ENCODE measurements at places on chromosomes 3 and 15.
A peak's percentile ranks its signal among the peaks of the same experiment; 100 is the strongest.

- peak; percentile 75 for DNase-seq
Observed at GRCh38 chr3:120144267-120144666, 50.0 kb upstream of the GSK3B start.

GRCh38 chr3:195770081-195770840 is 41.5 kb downstream of the MUC4 start:
- DNase-seq = no peak

- DNase-seq = peak; percentile 51
Observed at GRCh38 chr15:50653156-50653743, 33.3 kb downstream of the TRPM7 start.

- DNase-seq = no peak
Observed at GRCh38 chr15:67082007-67082536, 16.7 kb downstream of the SMAD3 start.

DNA sequence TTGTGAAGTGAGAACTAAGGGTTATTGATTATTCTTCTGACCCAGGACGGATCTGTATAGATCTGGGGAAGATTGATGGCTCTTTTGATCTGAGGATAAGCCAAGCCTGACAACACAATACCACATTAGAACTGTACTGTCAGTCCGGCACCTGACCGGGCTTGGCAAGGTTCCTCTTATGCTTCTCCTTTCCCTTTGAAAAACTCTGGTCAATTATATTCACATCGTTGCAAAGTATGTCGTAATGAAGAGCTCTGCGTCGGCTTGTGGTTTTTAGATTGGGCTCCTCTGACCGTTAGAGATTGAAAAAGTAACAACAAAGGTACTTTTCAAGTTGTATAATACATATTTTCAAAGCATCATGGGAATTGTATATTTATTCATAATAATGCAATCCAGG is 389.8 kb downstream of the NR2F2 start:
- DNase-seq = no peak

- peak; percentile 6 for DNase-seq
Observed at GRCh38 chr3:102400142-102400541, 34.7 kb upstream of the ZPLD1 start.

- no peak for DNase-seq
Observed at GRCh38 chr3:43632986-43633385, 11.2 kb upstream of the ANO10 start.

DNA sequence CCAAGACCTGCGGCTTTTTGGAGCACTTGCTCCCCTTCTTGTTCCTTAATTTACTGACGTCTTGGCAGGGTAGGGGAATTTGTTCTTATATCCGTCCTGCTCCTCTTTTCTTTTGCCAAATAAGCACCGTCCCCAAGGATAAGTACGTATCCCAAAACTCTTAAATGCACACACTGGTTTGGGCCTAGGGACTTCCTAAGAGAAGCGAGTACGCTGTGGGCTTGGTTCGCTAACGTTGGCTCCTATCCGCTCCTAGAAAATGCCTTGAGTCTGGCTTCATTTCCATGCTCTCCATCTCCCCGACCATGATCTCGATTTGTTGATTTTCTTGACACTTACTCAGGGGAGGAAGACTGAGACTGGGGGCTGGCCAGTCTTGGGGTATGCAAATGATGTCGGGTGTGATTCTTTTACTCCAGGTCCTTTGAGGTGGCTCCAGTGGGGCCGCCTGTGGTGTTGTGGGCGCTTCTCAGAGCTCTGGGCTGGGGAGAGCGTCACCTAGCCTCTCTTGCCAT is 1.3 kb downstream of the MYRIP start:
- DNase-seq = no peak

DNA sequence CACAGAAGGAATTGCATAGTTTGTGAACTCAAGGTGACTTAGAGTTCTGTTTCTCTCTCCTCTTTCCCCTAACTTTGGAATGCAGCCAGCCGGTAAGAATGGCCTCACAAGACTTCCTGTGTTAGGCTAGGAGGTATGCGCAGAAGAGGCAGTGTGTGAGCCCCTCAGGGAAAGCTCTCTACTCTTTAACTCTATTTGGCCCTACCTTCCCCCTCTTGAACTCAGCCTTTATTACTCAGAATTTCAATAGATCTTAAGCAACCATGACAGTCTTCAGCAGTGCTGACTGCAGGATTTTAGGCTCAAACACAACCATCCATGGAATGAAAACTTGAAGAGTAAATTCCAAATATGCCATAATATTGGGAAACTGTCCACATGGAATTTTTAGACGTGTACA is 209.5 kb downstream of the DTWD1 start:
- DNase-seq = peak; percentile 54

GRCh38 chr3:37945807-37946530 is 44.6 kb upstream of the VILL start:
- peak; percentile 45 for DNase-seq

DNA sequence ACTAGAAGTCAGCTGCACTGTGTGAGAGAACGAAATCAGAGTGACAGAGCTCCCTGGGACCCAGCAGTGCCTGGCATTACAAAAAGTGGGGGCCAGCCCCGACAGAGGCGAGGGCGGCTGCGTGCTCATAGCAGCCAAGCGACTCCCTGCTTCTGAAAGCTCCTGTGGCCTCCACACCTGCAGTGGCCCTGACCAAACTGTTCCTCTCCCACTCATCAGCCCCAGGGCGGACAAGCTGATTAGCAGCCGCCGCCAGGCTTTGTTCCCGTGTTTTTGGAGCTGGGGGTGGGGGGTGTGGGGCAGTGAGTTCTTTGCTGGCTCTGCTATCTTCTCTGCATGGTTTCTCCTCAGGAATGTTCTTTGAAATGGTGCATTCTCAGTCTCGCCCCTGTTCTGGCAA is 58.1 kb downstream of the DGKG start:
- no peak for DNase-seq

DNA sequence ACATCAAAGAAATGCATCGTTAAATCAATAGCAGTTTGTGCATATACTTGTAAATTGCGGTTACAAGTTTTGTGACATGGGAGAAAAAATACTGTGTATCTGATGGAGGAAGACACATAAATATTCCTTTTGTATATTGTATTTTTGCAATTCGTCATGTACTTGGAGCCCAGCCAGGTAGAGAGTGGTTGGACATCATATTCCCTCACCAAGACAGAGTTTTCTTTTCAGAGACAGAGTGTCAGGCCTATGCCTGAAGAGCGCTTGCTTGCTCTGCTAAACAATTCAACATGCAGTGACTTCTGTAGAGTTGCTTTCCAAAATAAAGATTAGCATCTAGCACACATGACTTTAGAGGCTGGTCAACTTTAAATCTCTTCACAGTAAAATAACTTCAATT is 24.8 kb upstream of the MEIS2 start:
- no peak for DNase-seq

DNA sequence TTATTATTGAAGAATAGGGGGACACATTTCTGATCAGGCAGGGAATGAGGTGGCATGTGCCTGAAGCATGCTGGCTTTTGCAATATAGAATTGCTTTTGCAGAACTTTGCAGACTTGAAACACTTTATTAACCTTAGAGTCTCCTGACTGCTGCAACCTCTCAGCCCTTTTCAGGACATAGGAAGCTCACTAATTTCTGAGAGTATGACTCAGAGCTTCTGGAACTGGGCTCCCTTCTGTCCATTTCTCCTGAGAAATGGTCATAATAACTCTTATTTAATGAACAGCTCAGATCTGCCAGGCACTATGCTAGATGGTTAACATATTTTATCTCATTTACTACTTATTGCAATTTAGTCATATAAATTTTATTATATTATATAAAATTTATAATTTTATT is 38.6 kb upstream of the DGKG start:
- DNase-seq = peak; percentile 27

GRCh38 chr3:32202496-32202895 is 36.0 kb upstream of the CMTM8 start:
- no peak for DNase-seq

DNA sequence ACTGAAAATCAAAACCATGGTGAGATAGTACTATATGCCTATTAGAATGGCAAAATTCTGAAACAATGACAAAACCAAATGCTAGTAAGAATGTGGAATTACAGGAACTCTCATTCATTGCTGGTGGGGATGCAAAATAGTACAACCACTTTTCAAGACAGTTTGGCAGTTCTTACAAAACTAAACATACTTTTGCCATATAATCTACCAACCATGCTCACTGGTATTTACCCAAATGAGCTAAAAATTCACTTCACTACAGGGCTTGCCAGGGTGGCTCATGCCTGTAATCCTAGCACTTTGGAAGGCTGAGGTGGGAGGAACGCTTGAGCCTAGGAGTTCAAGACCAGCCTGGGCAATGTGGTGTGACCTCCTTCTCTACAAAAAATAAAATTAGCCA is 40.0 kb downstream of the MYO9A start:
- DNase-seq = no peak

GRCh38 chr3:65200310-65200970 is 512.6 kb upstream of the ADAMTS9 start:
- DNase-seq = no peak

DNA sequence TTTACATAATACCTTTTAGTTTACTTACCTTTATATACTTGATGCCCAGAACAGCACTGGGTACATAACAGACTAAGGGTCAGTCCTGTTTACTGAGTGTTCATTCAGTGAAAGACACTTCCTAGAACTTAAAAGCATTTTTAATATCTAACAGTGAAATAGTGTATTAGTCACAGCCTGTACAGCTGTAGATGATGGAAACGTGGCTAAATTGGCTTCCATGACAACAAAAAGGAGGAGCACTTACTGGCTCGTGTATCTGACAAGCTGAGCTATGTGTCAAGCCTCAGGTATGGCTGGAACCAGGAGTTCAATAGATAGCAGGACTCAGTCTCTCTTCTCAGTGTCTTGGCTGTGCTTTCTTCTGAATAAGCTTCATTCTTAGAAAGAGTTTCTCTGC is 40.2 kb downstream of the CMTM8 start:
- peak; percentile 47 for DNase-seq

DNA sequence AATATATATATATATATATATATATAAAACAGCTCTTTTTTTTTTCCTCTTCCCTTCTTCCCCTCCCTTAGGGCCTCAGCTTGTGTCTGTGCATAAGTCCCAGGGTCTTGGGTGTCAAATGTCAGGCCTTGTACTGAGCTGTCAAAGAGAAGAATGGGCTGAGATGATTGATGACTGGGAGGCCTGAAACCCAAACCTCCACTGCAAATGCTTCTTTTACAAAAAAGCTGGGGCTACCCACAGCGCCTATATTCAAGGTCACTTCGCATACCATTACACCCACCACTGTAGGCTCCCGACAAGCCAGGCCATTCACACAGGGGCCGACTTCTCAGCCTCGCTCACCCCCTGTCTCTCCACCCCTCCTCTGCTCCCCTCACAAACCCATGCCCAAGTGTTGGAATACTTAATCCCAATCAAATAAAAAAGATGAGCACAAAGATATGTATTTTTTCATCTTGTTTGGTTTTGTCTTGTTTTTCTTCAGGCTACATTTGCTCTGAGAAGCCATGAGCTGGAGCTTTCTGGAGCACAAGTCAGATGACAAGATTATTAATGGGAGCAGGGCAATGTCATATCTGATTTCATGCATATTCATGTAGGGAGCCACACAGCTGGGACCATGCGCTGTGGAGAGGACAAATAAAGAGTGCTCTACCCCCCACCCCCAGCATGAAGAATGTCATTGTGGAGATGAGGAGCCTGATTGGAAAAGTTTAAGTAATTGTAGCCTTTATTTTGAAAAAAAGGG is 614.4 kb upstream of the NR2F2 start:
- DNase-seq = no peak

- DNase-seq = peak; percentile 23
Observed at GRCh38 chr15:80693682-80694610, 1.2 kb upstream of the ABHD17C start.

- DNase-seq = peak; percentile 90
Observed at GRCh38 chr3:124826703-124827102, 60.5 kb downstream of the ITGB5 start.

DNA sequence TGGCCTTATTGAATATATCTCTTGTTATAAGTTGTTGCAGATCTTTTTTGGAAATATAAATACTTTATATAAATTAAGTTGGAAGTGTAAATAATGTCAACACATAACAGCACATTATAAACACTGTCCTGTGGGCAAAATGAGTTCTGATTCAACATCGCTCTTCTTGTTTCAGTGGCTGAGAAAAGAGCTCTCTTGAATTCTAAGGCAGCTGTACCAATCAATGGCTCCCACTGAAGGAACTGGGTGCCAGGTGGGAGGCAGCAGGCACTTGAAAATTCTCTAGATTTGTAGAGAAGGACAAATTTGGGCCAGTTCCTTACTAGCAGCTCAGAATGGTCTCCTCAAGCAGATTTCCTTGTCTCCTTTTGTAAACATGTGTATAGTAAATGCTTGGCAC is 45.6 kb downstream of the CHST2 start:
- DNase-seq = no peak

DNA sequence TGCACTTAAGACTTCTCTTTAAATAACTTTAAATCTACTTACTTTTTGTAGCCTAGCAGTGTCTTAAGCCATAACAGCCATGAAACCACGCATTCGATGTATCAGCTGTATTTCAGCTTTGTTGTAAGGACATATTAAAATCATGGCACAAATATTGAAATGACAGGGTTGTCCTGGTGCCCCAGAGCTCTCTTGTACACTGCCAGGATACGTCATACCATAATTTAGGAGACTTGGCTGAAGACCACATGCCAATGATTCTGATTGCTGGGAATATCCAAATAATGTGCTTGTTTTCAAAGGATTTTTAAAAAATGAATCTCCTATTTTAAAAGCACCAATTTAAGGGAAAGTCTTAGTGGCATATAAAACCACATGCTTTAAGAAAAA is 265.4 kb downstream of the SLCO3A1 start:
- DNase-seq = no peak

DNA sequence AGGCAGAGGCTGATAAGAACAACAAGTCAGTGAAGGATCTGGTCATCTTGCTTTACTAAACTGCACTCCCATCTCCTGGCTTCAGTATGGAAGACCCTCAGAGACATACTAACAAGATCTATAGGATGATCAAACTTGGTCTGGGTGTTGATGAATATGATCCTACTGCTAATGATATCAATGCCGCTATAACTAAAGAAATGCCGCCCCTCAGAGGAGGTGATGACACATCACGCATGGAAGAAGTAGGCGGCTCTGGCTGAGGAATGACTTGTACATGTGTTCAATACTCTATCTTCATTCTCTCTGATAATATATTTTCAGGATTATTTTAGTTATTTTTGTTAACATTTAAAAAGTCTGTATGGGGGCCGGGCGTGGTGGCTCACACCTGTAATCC is 17.5 kb upstream of the EIF2B5 start:
- DNase-seq = no peak

DNA sequence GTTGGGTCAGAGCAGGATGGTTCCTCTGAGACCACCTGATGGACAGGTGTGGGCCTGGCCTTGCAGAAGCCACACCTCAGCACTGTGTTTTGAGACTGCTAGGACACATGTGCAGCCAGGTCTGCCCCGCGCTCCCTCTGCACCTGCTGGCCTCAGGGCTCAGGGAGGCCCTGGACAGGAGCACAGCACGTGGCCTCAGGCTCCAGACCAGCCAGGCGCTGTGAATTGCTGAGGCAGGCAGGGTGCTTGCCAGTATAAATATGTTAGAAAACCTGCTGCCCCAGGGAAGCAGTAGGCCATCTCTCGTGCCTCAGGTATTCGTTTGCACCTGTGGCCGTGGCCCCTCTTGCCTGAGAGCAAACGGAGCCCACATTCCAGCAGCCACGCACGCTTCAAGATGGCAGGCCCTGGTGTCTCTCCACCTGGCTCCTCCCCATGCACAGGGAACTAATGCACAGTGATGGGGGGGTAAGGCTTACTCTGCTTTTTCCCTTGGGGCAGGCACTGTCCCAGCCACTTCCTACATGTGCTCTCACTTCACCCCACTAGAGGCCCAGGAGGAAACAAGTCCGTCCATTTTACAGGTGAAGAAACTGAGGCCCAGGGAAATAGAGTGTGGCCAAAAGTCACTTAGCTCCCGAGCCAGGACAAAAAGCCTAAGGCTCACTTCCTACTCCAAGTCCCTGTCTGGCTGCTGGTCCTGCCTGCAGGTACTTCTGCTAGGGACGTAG is 20.4 kb downstream of the SEC61A1 start:
- DNase-seq = no peak

Measured in amniotic epithelial cell (primary cell).